ENCODE measurements at places on chromosomes 3 and 15.

DNA sequence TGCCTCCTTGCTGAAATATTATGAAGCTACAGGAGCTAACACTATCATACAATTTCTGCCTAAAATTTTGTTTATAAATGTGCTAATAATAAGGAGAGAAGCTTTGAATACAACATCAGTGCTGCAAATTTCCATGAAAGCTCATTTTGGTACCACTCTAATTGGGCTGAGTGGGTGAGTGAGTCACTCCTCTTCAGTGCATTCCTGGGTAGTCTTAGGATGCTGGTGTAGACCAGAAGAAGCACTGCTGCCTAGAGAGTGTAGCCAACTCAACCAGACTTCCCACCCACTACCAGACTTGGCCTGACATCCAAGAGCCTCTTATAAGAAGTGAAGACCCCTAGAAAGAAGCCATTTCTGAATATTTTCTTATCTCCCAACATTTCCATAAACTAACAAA lies 32.5 kb upstream of the CCDC54 start:
- DNase-seq, result peak; percentile 21

GRCh38 chr15:88748081-88748480 lies 55.2 kb upstream of the ACAN start:
- DNase-seq, result no peak

DNA sequence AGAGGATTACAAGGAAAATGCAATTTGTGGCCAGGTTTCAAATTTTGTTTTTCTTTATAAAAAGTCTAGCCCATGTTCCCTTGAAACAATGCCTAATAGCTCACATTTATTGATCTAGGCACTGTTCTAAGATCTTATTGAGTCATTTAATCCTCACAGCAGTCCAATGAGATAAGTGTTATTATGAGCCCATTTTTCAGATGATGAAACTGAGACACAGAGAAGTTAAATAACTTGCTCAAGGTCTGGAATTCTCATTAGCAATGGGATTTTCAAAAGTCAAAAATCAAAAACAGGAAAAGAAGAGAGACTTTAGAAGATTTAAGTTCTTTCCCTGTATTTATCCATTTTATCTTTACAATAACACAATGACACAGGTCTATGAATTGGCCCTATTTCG lies 90.0 kb upstream of the COL6A5 start:
- DNase-seq, result no peak

GRCh38 chr3:148642616-148643015 lies 55.1 kb upstream of the AGTR1 start:
- peak; percentile 18 for DNase-seq

DNA sequence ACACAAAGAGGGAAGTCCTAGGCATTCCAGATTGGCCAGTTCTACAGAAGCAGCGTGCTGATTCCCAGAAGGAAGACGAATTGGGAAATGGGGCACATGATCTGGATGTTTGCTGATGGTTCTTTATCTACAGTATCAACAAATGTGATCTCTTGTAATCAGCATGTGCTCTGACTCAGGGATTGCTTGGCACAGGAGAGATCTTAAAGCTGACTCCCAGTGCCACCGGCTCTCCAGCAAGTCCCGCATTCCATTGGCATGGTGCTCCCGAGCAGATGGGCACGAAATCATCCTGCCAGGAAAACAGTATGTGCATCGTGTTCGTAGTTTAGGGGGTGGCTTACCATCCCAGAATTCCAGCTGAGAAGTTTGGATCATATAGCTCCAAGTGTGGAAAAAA lies 259.9 kb upstream of the NR2F2 start:
- no peak for DNase-seq

DNA sequence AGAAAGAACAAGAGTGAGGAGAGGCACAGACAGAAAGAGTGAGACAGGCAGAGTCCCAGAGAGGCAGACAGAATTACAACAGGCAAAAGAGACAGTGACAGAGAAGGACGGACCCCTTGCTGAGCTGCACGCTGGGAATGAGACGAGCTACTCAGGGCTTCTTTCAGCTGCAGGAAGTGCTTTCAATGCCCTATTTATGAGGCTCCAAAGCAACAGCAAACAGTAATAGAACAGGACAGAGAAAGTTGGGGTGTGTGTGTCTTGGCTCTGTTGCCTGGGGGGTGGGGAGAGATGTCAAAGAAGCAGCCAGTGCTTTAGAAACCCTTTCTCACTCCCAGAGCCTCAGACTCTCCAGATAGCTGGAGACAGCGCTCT lies 502 bp upstream of the TIMP4 start:
- DNase-seq, result no peak

GRCh38 chr3:8443829-8444791 lies 57.5 kb upstream of the LMCD1 start:
- DNase-seq, result peak; percentile 96

GRCh38 chr3:172167892-172168648 lies 128.7 kb downstream of the FNDC3B start:
- DNase-seq, result no peak

GRCh38 chr3:101184111-101184510 lies 136.3 kb downstream of the IMPG2 start:
- DNase-seq, result peak; percentile 7

DNA sequence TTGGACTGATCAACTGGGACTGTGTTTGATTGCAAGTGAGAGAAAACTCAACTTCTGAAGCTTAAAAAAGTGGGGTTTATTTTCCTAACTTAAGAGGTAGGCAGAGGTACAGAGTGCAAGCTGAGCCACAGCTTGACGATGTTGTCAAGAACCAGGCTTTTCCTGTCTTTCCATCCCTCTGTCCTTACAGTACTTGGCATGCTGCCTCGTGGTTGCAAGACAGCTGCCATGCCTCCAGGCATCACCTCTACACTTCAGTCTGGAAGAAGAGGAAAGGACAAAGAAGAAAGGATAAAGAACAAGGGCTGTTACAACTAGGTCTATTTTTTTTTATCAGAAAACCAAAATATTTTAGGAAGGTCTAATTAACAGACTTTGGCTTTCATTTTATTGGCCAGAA lies 51.8 kb upstream of the GALNT15 start:
- DNase-seq, result no peak
